ENCODE measurements at places on chromosomes 5 and 9.

GRCh38 chr5:130155345-130156011 is 251.2 kb downstream of the CHSY3 start:
- DNase-seq = no peak

GRCh38 chr5:51027271-51027670 is 356.0 kb upstream of the ISL1 start:
- no peak for DNase-seq

- DNase-seq = no peak
Measured at GRCh38 chr9:99878651-99879050, 27.8 kb upstream of the STX17 start.

- DNase-seq = no peak
Measured at GRCh38 chr5:2538169-2538568, 213.3 kb downstream of the IRX2 start.

- no peak for DNase-seq
Measured at GRCh38 chr5:58773744-58774441, 191.0 kb downstream of the RAB3C start.

DNA sequence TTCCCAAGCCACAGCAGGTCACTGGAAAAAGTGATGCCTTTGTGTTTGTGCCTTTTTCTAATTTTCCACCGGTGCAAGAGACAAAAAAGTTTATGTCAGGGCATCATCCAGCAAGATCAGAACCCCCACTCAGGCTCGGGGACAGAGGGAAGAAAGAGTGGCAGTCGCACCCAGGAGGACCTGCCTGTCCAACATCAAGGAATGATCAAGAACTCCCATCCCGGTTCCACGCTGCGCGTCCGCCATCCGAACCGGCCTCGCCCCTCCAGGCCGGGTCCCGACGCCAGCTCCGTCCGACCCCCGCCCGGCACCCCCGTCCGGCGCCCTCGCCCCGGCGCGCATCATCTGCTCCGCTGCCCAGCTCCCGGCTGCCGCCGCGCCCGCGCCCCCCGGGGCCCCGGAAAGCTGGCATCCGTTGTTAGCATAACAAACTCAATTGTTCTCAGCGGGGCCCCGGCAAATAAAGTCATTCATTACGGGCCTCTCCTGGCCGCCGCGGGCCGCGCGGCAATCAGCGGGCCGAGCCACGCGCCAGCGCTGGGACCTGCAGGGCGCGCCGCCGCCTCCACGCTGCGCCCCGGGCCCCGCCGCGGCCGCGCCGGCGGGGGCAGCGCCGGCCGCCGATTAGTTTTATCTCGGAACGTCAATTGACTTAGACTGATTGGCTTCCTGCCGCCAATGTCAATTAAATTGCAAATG is 48.1 kb downstream of the PAX5 start:
- DNase-seq = no peak

DNA sequence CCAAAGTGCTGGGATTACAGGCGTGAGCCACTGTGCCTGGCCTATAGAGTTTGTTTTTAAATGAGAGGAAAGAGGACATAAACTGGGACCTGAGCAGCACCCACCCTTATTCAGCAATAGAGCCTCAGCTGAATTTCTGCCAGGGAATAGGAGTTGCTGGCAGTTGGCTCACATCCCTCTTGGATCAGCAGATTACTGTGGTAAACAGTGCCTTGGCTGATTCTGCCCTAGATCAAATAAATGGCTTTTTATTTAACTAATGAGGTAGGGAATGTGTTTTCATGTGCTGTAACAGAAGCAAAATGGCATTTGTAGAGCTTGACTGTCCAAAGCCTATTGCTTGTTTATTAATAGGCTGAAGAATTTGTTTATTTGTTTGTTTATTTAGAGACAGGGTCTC is 2.1 kb downstream of the ARHGEF37 start:
- no peak for DNase-seq

- DNase-seq = peak; percentile 2
Measured at GRCh38 chr5:144089401-144090021, 80.9 kb downstream of the YIPF5 start.

DNA sequence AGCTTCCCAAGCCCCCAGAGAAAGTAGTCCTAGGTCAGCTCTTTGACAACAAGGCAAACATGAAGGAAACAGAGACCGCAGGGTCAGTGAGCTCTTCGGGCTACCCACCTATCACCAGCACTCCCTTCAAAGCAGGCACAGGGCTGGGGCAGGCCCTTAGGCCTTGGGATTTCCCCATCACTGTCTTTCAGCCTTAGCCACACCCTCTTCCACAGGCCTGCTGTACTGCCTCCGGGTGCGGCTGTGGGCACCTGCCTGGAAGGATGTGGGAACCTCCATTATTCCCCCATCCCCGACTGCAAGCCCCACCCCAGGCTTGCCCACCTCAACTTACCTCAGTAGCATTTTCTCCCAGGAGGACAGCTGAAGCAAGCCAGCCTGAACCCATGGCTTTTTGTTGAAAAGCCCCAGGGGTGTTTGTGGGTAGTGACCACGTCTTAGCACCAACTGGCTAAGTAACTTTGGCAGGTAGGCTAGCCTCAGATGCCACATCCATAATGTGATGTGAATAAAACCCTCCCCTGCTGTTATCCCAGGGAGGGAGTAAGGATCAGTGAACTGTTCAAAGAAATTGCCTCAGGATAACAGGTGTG is 100.2 kb downstream of the PIK3R1 start:
- no peak for DNase-seq

- DNase-seq = no peak
Measured at GRCh38 chr9:106980551-106981101, 117.7 kb downstream of the ZNF462 start.

- no peak for DNase-seq
Measured at GRCh38 chr9:130299785-130300615, 34.4 kb downstream of the HMCN2 start.

DNA sequence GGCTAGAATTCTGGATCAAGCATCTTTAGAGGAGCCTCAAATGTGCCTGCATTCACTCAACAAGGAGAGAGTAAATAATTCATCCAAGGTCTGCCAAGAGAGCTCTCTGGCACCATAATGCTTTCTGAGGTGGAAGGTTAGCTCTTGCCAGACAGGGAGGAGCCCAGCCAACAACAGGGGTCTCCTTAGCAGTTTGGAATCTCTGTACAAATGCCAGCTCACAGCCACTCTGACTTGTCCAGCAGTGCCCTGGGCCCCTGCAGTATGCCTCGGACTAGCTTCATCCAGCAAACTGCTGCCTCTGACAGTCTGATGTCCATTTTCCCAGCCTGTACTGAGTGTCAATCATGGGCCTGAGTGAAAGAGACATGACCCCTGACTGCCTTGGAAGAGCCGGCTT is 127.2 kb upstream of the SLC44A1 start:
- DNase-seq = no peak

- no peak for DNase-seq
Measured at GRCh38 chr9:33221568-33221884, 18.4 kb upstream of the SPINK4 start.

DNA sequence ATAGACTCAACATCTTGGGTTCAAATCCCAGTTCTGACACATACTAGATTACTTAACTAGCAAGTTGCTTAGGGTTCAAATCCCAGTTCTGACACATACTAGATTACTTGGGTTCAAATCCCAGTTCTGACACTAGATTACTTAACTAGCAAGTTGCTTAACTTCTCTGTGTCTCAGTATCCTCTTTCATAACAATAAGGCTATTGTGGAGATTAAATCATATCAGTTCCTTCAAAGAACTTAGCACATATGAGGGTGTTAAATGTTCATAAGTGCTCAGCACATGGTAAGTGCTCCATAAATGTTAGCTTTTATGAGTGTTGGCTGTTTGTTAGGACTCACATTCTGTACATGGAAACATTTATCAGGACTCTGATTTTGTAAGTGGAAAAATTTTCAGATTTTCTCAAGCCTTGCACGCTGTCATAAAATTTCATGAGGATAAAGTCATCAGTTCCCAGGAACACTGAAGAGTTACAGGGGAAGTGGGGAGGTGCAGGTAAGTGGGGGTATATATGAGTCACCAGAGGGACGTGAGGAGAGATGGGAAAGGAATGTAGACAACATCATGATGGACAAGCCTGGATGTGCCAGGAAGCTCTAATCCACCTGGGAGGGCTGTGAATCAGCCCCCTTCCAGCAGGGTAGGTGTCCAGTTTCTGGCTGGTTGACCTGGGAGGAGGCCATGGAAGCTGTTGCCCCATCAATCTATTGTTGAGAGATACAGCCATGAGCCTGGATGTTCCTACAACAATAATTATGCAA is 532.2 kb upstream of the WWC1 start:
- DNase-seq = no peak

DNA sequence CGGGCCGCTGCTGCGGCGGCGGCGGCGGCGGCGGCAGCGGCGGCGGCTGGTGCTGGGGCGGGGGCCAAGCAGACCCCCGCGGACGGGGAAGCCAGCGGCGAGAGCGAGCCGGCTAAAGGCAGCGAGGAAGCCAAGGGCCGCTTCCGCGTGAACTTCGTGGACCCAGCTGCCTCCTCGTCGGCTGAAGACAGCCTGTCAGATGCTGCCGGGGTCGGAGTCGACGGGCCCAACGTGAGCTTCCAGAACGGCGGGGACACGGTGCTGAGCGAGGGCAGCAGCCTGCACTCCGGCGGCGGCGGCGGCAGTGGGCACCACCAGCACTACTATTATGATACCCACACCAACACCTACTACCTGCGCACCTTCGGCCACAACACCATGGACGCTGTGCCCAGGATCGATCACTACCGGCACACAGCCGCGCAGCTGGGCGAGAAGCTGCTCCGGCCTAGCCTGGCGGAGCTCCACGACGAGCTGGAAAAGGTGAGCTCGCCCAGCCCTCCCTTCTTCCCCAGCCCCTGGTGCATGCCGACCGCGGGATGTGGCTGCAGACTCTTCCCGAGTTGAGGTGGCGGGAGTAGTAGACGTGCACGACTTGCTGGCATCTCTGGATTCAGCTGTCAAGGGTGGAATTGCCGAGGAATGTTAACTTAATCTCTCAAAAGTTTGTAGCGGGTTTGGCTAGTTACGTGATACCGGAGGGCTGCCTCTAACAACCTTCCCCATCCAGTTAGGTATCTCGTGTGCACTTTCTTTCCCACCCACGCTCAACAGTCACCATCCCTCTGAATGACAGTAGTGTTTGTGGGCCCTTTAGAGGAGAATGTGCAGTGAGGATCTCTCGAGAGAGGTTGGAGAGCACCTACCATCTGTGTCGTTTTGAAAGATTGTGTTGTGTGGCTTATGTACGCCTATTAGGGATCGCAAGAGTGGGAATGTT is 932 bp downstream of the SLC12A2 start:
- no peak for DNase-seq

DNA sequence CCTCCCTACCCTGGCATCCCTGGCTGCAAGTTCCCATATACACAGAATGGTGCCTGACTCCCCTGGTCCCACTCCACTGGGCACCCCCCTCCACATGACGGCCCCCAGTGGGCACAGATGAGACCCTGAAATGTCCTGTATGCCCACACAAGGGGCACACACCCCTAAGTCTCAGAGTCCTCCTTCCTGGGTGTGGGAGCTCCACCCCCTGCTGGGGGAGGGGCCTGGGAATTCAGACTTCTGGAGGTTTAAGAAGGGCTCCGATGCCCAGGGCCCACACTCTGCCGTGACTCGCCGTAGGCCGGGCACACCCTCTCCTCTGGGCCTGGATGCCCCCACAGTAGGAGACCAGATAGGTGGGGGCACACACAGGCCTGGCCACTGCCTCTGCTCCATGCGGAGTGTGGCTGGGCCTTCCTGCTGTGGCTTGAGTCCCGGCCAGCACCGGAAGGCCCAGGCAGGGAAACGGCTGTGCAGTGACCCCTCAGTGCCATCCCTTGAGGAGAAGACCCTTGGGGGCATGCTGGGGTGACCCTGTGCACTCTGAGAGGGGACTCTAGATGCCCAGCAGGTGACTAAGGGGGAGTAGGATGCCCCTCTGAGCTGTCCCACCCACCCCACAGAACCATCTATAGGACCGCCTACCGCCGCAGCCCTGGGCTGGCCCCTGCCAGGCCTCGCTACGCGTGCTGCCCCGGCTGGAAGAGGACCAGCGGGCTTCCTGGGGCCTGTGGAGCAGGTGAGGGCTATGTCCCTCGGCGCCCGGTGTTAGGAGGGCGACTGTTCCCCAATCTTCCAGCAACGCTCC is 6.5 kb downstream of the EGFL7 start:
- no peak for DNase-seq

DNA sequence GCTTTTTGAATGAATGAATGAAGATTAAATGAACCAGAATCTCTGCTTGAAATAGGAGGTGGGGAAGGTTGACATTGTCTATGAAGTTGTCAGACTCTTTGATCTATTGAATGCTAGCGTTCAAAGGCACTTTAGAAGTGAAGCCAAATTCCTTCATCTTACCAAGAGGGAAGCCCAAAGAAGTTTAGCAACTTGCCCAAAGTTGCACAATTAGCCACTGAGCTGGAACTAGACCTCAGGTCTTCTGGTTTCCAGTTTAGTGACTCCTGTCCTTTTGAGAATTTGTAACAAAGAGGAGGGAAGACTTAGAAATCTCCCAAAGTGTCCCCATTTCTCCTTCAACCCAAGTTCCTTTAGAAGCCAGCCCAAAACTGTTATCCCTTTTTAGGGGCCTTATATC is 20.7 kb upstream of the SLC1A3 start:
- peak; percentile 60 for DNase-seq

DNA sequence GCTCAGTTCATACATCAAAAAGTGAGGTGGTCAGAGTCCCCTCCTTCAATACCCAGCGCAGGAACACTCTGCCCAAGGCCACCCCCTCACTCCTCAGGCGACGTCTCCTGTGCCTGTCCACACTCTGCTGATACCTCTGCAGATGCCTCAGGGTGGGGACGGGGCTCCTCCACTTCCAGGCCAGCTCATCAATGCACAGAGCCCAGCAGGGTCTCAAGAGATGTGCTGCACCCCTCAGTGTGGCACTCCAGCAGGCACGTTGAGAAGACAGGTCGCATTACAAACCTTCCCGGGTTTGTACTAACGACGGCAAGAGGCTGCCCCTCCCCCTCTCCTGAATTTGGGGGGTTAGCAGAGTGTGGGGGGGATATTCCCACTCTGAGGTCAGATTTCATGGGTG is 128.5 kb downstream of the ZNF354C start:
- no peak for DNase-seq

DNA sequence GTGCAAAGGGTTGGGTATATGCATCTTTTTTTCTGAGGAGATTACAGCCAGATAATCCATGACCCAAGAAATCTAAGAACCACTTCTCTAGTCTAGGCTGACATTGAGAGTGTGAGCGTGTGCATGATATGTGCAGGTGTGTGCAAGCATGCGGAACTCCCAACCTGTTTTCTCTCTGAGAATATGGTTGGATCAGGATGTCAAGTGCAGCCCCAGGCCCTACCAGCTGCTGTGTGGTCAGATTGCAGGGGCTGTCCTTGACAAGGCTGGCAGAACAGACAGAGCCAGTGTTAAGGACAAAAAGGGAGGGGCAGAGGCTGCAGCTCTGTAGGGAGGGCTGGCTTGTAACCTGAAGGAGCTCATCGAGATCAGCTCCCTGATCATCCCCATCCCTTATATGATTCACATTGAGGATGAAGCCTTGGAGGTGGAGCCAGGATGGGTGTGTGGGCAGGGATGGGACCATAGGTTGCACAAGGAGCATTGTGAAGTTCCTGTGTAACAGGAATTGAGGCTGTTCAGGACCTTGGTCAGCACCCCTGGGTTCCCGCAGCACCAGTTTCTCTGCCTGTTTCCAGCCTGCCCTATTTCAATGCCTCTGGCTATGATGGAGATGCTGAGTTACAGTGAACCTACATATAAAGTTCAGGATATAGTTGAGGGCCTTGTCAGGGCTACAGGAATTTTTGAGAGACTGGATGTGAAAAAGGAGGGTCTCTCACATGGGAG is 52.6 kb upstream of the ARAP3 start:
- DNase-seq = peak; percentile 42

- no peak for DNase-seq
Measured at GRCh38 chr9:98784831-98785806, 11.2 kb downstream of the ANKS6 start.

Measured in MV-4-11 (cell line).